Adrenal gland (tissue), 19 donors: ENCODE measurements at places on chromosomes 11 and 22. TPM values are rescaled to one million over a fixed set of nuclear protein-coding genes. Genes with fewer than 3 reads are reported as not detected.

- H3K27me3 ChIP-seq: no peaks in the 10 kb centered on the region
- H3K36me3 ChIP-seq: no peaks in the 10 kb centered on the region
- no peak overlapping the region for H3K4me3 ChIP-seq
- H3K27ac ChIP-seq: no peak overlapping the region
- no peak for DNase-seq
- no peaks in the 10 kb centered on the region for H3K4me1 ChIP-seq
These were observed 1621.6 kb upstream of the RAG2 start for GRCh38 chr11:38219636-38220035.

GRCh38 chr11:35143297-35144135 is 4.5 kb downstream of the CD44 start:
- no peak overlapping the region for H3K4me3 ChIP-seq
- no peak for DNase-seq
- no peaks in the 10 kb centered on the region for H3K4me1 ChIP-seq
- H3K27me3 ChIP-seq: no peaks in the 10 kb centered on the region

DNA sequence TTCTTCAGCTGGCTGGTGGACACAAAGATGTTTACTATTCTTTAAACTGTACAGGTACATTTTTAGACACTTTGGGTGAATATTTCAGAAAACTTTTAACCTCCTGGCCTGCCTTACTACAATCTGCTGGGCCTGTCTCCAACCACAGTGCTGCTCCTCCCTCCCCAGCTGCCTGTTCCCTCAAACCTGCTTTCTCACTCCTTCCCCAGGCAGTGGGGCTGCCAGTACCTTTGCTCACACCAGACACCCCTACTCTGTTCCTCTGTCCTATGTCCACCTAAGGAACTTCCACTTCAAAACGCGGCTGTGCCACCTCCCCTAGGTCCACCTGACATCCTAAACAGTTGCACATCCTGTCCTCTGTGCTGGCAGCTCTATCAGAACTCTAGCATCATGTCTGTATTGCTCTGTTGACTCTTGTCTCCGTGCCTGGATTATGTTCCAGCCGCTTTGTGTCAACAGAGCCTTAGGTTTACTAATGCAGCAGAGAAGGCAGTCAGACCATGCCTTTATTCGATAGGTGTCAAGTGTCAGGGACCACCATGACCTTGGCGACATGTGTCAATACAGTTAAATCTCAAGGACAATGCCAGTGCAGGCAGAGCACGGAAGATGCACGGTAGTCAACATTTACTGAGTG is 13.4 kb downstream of the ZP1 start:
- no peaks in the 10 kb centered on the region for H3K27me3 ChIP-seq
- no peak for DNase-seq

DNA sequence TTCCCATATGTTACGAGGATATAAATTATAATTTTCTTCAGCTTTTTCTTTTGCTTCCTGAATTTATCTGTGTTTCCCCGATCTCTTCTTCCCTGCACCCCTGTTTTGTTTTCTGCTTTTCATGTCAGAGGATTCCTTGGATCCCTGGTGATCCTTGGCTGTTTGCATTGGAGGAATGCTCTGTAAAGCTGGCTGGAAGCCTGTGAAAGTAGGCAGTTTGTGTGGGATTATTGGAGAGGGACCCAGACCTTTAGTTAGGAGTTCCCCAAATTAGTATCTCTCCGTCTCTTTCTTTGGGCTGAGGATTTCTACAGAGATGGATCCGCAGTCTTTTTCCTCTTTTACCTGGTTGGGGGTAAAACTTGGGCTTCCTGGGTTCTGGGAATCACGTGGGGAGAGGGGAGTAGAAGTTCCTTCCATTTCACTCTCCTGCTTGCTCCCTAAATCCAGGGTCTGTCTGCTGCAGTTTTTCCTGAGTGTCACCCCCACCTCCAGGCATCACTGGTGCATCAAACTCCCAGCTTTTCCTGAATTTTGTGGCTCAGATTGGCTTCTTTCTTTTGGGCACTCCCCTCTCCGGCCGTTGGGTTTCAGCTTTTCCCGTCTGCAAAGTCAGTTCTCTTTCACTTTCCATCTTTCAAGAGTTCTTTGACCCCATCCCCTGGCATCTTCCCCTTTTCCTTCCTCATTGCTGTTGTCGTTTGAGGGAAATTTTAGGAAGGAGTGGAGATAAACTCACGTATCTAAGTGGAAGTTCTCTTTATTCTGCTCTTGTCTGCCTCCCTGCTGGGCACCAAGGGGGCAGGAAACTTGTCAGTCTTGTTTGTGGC is 79.1 kb upstream of the ALX4 start:
- no peak overlapping the region for H3K27ac ChIP-seq
- H3K27me3 ChIP-seq: peaks cover 6% of the 10 kb centered on the region
- no peaks in the 10 kb centered on the region for H3K4me1 ChIP-seq
- no peak overlapping the region for H3K4me3 ChIP-seq
- no peaks in the 10 kb centered on the region for H3K36me3 ChIP-seq
- DNase-seq: no peak

RPLP2 gene
- 438 TPM for total RNA-seq

TMEM179B gene
- total RNA-seq: 65.0 TPM

RIMBP3C gene
- total RNA-seq: 0.52 TPM
